ENCODE measurements at places on chromosomes 4 and X. TPM values are rescaled to one million over a fixed set of nuclear protein-coding genes. Genes with fewer than 3 reads are reported as not detected.

SAGE1 gene
- total RNA-seq: not detected

KIF4A gene
- total RNA-seq: 0.41 TPM

FGF13 gene
- total RNA-seq: 1.9 TPM

BST1 gene
- 9.5 TPM for total RNA-seq

GRCh38 chrX:129581904-129582303 lies 41.8 kb downstream of the OCRL start:
- no peak for DNase-seq

GRCh38 chrX:45903781-45904201 lies 641.4 kb downstream of the ZNF674 start:
- no peak for DNase-seq

DNA sequence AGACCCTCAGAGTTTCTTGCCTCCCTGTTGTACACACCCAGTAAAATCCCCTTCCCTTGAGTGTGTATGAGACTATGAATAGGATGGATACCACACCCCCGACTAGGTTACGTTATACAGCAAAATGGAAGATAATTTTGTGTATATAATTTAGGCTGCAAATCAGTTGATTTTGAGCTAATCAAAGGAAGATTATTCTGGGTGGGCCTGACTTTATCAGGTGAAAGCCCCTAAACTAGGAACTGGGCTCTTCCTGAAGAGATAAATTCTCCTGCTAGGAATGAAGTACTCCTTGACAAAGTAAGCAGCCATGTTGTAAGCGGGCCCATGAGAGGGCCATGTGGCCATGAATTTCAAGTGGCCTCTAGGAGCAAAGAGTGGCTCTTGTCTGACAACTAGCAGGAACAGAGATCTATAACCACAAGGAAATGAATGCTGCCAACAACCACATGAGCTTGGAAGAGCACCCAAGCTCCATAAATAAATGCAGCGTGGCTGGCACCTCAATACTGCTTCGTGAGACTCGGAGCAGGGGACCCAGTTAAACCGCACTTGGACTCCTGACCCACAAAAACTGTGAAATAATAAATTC lies 646.4 kb downstream of the IL1RAPL1 start:
- no peak for DNase-seq

DNA sequence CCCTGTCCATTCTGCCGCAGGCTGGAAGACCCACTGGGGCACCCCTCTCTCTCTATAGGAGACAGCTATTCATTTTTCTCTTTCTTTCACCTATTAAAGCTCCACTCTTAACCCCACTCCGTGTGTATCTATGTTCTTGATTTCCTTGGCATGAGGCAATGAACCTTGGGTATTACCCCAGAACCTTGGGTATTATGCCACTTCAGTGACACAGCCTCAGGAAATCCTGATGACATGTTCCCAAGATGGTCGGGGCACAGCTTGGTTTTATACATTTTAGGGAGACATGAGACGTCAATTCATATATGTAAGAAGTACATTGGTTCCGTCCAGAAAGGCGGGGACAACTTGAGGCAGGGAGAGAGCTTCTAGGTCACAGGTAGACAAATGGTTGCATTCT lies 13.4 kb downstream of the HTT-AS start:
- DNase-seq: no peak

- DNase-seq: no peak
Observed at GRCh38 chrX:150337026-150337425, 26.1 kb upstream of the MAMLD1 start.

- no peak for DNase-seq
Observed at GRCh38 chrX:3181846-3182245, 140.6 kb downstream of the ARSF start.

- DNase-seq: no peak
Observed at GRCh38 chrX:97629597-97629985, 745.9 kb downstream of the RPA4 start.

DNA sequence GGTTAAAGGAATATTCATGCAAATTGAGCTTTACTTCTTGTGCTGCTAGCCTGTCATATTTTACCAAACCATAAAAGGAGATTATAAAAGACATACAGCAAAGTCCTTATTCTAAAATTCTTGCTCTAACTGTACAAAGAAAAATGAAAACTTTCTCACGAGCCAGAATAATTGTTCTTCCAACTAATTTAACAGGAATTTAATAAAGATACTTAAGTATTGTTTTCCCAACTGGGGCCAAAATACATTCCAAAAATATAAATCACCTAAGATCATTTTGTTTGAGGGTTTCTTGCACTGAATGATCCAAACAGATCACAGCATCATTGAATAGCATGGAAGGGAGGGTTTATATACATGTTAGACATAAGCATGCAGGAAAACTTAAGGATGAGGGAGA lies 127.1 kb upstream of the PCDH18 start:
- no peak for DNase-seq

- DNase-seq: no peak
Observed at GRCh38 chr4:4308800-4309441, 18.9 kb downstream of the ZBTB49 start.

GRCh38 chr4:183450108-183450507 lies 5.7 kb downstream of the CDKN2AIP start:
- DNase-seq: no peak

GRCh38 chr4:182554736-182555135 lies 311.5 kb downstream of the TENM3 start:
- DNase-seq: no peak

GRCh38 chr4:113547487-113548042 lies 214.0 kb downstream of the CAMK2D start:
- peak; percentile 96 for DNase-seq
